ENCODE measurements at places on chromosomes 2 and 18.

DNA sequence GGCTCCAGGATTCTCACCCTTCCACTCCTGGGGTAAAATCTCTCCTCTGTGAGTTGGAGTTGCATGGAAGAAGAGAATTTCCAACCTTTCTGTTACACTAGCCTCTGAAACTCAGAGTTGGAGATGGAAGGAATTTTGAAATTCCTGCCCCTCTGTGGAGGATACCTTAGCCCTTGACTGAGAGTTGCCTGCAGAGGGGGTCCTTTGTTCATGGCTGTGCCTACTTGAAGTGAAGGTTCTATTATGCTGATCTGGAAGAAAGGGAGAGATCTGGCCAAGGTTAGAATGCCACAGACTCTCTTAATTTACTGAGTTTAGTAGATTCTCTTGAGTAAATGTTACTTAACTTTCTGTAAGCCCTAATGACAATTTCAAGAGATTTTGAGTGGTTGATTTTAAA is 626.6 kb upstream of the GYPC start:
- no peak for DNase-seq

DNA sequence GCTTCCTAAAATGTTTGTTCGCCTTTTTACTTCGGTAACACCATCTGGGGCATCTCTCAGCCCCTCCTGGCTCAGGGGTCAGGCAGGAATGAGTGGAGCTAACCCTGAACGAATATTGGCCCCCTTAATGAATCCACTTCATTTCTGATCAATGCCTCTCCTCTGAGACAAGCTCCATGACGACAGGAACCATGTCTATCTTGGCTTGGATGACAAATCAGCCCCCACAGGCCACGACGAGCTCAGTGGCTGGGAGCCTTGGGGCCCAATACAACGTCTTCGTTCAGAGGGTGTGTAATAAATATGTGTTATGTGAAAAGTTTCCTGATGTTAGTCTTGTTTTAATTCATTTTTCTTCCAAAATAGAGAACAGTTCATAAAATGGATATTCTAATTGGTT is 133.0 kb downstream of the COL6A3 start:
- no peak for DNase-seq

DNA sequence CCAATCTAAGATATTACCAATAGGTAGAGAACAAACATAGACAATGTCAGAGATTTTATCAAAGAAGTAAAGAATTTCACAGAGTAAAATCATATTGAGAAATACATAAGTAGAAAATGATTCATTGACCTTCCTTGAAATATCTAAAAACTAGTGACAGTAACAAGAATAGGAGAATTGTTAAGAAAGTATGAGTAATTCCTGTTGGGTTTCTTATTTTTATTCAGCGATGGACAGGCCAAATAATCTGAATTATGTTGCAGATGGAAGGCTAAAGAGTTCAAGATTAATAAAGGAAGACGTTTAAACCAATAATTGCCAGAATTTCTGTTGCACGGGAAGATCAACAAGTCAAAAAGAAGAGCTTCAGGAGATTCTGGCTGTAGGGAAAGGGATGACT is 163.4 kb upstream of the RASGRP3 start:
- DNase-seq: no peak

DNA sequence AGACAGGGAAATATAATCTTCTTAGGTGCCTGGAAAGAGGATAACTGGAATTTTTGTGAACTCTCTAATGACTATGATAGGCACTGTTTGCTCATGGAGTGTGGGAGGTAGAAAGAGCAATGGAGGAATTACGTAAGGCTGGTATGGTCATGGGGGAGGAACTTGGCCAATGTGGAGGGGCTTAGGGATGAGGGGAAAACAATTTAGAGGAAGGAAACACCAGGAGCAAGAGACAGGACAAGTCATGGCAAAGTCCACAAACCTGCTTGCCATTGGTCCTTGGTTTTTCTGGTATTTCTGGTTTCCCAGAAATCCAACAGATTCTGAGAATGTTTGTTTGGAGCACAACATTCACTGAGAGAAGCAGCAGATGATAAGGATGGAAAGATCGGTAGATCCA is 274.2 kb downstream of the DYSF start:
- DNase-seq: no peak

DNA sequence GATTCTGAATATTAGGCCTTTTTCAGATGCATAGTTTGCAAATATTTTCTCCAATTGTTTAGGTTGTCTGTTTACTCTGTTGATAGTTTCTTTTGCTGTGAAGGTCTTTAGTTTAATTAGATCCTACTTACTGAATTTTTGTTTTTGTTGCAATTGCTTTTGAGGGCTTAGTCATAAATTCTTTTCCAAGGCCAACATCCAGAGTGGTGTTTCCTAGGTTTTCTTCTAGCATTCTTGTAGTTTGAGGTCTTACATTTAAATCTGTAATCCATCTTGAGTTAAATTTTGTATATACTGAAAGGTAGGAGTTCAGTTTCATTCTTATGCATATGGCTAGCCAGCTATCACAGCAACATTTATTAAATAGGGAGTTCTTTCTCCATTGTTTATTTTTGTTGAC is 404.8 kb downstream of the LNPK start:
- no peak for DNase-seq

DNA sequence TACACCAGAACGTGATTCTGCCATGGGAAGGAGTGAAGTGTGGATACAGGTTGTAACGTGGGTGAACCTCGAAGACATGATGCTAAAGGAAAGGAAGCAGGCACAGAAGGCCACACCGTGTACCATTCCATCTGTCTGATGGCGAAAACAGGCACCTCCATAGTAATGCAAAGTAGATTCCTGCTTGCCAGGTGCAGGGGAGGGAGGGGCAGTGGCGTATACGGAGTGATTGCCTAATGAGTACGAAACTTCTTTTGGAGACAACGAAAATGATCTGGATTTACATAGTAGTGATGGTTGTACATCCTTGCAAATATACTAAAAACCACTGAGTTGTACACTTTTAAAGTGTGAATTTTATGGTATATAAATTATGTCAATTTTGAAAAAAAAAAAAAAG is 106.7 kb downstream of the GBX2 start:
- DNase-seq: no peak

- DNase-seq: no peak
These were observed 87.3 kb downstream of the LRRTM4 start for GRCh38 chr2:77434880-77435279.

GRCh38 chr2:26915316-26915715 is 55.1 kb upstream of the MAPRE3 start:
- DNase-seq: no peak

DNA sequence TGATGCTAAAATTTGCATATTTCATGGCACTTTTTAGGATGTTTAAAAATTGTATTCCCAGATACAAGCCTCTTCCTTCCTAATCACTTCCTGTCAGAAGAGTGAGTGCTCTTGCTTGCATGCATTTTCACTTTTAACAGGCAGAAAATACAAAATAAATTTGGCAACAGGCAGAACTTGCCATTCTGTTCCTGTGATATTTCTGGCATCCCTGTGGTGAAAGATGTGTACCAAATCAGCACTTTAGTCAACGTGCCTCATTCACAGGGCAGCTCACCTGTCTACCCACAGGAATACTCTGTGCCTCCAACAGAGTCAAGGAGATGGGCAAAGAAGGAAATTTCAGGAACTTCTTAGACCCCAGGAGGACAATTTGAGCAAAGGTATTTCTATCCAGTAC is 360.9 kb downstream of the AKAIN1 start:
- DNase-seq: no peak

- no peak for DNase-seq
These were observed 4.8 kb upstream of the TMEM37 start for GRCh38 chr2:119426801-119427395.

DNA sequence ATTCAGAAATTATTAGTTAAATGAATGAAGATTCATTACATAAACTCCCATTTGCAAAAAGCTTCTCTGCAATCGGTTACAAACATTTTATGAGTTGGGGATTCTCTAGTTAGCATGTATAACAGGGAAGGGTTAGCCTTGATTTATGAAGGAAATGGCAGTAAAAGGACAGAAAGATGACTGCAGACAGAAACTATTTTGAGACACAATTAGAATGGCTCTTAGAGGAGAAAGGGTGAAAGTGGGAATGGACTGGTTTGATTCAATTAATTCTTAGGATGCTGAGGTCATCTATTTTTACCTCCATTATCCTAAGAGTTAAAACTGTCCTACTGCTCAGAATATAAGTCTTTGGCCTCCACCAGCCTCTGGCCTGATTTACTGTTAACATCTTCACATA is 250.8 kb upstream of the DLGAP1 start:
- DNase-seq: no peak

GRCh38 chr18:10525371-10525691 is 496 bp upstream of the NAPG start:
- no peak for DNase-seq

GRCh38 chr2:151053661-151053990 is 208.0 kb downstream of the RBM43 start:
- no peak for DNase-seq

DNA sequence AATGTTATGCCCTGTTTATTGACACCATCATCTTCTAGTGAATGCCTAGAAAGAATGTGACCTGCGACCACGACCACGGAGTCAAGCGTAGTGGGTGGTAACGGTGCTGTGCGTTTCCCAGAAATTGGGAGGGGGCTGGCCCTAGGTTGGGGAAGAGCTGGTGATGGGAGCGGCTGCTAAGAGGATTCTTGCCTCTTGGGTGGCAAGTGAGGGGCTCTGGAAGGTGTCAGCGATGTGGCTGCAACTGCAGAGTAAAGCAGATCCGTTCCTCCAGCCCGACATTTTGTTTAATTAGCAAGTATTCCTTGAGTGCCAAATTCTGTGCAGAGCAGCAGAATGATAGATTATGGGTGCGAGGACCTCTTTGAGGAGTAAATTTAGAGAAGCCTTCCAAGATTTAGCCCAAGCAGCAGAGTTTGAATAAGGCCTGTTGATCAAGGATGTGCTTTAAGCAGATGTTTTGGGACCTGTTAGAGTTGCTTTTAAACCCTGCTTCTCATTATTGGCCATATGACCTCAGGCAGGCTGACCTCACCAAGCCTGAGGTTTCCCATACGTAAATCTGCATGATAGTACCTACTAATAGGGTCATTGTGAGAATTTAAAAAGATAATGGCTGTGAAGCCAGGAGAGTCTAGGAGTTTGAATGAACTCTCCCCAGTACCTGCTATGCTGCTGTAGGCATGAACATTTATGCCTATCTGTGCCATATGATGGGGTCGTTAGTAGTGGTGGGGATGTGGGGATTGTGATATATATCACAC is 287.7 kb downstream of the PTGR3 start:
- no peak for DNase-seq

GRCh38 chr2:179861027-179861415 is 391 bp downstream of the ZNF385B start:
- no peak for DNase-seq

GRCh38 chr18:6755107-6755506 is 25.6 kb downstream of the ARHGAP28 start:
- DNase-seq: no peak

DNA sequence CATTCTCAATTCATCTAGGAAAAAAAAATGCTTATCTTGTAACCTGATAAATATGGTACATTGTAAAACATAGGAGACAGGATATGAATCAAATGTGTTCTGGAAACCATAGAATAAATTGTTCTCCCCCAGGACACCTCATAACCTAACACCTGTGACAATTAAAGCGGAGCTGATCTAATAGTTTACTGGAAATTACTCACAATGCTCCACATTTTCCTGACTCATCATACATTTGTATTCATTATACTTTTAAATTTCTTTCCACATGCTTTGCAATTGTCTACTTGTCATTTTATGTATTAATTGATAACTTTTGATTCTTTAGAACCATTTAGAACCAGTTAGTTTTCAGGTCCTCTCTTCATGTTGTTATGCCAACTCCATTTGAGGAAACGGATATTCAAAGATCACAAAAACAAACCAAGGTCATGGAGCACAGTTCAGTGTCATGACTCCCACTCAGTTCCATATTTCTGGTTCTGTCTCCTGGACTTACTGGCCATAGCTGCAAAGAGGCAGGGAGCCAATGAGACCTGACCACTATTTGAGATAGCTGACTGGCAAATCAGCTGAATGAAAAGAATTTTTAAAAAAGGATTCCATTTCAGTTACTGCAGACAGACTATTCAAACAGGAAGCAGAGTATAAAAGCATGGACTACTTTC is 128.5 kb downstream of the CALCRL start:
- no peak for DNase-seq

GRCh38 chr2:208015475-208015874 is 9.9 kb downstream of the PLEKHM3 start:
- no peak for DNase-seq

DNA sequence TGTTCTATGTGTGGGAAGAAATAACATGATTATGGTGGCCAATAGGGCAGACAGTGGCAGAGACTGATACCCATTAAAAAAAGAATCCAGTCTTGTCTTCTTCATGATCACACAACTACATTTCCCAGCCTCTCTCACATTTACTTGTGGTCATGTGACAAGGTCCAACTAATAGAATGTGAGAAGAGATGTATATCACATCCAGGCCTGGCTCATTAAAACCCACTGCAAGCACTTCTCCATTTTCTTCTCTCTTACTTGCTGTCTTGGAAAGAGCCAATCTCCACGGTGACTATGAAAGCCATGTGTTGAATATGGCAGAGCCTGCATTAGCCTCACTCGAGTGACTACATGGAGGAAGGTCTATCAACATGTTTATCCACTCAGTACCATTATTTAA is 306.2 kb upstream of the ZEB2 start:
- no peak for DNase-seq

DNA sequence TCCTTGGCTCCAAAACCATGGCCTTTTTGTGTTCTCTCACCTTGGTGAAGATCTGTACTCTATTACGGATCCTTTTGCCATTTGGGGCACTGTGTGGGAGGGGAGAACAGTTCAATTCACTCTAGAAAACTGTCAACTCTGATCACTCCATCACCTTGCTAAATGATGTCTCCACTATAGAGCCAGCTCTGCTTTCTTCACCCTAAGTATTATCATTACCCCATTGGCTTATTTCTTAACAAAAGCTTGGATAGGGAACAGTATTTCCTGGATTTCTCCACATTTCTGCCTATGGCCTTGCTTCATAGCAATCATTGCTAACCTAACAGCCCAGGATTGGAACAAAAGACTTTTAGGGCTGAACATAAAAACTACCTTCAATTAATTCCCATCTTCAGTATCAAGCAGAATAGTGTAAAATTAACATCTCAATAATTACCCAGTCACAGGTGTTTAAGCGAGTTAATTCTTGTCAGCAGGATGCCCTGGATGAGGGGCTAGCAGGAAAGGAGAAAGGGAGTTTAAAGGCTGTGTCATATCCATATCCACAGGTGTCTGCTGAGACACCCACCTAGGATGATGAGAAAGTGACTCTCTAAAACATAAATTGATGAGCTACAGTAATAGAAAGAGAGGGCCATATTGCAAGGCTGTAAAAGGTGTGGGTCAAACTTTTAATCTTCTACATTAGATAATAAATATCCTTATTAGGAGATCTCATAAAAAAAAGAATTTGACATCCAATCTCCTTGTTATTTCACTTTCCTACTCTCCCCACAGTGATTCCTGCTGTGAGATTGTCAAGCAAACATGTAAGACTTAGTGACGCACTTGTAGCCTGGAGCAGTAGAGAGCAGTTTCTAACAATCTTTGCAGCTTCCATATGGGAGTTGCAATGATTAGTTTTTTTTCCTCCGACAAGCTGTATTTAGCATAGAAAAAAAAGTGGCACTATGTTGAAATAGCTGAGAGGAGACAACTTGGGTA is 589.5 kb upstream of the NXPH2 start:
- no peak for DNase-seq

GRCh38 chr2:109305490-109306167 is 176.6 kb downstream of the SH3RF3 start:
- no peak for DNase-seq

- no peak for DNase-seq
These were observed 100.7 kb downstream of the ARHGAP15 start for GRCh38 chr2:143229952-143230351.
